Fibroblast of skin of abdomen (primary cell): ENCODE measurements at places on chromosomes 1 and 21.

DNA sequence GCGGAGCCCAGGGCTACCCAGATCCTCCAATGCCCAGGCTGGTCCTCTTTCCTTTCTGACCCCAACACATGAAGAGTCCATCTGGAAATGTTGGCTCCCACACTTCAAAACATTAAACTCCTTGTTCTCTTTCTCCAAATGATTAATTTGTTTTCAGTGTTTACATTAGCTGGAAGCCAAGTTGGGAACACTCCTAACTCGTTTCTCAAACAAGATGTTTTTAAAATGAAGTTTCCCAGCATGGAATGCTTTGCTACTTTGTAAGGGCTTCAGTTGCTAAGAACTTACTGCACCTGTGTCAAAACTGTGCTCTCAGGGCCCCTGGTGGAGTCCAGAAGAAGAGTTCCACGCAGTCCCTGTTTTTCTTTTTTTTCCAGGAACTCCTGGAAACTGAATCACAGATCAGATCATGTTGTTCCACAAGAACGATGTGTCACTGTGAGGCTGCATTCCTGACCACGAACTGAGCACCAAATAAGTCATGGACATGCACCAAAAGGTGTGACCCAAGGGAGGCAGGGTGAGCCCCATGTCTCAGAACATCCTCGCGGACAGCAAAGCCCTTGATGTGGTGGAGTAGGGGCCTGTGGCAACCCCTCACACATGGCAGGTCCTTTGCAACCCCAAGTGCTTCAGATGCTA, 257.3 kb downstream of the KCNJ6 start:
- DNase-seq: peak; percentile 70

- DNase-seq: no peak
These were observed 187.8 kb upstream of the HP1BP3 start for GRCh38 chr1:20974951-20975350.

- no peak for DNase-seq
These were observed 175.3 kb downstream of the PLPP3 start for GRCh38 chr1:56404066-56404465.

DNA sequence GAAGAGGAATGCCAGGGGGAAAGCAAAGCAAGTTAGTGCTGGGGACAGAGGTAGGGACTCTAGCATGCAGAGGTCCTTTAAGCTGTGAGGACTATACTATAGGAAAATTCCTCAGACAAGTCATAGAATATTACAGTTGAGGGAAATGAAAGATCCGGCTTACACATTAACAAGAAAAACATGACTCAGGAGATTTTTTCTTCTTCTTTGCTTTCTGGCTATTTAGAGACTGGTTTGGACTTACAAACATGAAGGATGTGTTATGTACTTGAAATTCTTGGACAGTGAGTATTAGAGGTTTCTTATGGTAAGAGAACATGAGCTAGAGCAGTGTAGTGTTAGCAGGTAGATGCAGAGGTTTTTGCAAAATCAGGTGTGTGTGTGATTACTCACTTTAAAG, 24.9 kb downstream of the USP25 start:
- peak; percentile 52 for DNase-seq

DNA sequence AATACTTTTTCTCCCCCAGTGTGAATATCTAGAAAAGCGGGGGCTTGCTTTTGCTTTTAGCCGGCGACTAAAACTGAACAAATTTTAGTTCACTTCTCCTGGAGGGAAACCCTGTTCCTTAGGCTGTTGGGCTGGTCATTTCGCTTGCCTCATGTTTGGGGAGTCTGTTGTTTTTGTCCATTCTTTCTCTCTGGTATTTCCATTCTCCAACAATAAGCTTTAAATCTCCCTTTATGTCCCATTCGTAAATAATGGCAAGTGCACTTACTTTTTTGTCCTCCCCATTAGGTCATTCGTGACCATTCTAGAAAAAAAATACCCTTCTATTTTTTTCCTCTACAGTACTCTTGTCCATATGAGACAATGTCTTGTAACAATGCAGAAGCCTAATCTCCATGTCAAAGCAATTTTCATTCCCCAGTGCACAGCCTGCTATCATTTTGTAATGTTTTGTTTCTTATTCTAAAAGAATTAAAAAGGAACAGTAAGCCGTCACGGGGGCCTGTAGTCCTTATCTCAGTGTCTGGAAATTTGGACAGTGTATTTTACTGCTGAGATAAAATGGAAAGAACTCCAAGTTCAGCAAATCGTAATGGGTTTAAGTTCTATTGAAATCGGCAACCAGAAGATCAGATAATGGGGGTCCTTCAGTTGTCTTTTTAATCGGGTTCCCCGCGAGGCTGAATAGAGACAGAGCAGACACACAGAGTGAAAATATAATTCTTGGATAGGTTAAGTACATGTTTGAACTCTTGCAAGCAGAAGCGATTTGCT, 21.8 kb downstream of the PROX1 start:
- no peak for DNase-seq
